ENCODE measurements at places on chromosomes 13 and 19.
A peak's percentile ranks its signal among the peaks of the same experiment; 100 is the strongest.

GRCh38 chr19:45450012-45450333 is 17.8 kb upstream of the FOSB start:
- H3K27ac ChIP-seq: no peak overlapping the region
- no peaks in the 10 kb centered on the region for H3K36me3 ChIP-seq
- H3K27me3 ChIP-seq: no peaks in the 10 kb centered on the region

DNA sequence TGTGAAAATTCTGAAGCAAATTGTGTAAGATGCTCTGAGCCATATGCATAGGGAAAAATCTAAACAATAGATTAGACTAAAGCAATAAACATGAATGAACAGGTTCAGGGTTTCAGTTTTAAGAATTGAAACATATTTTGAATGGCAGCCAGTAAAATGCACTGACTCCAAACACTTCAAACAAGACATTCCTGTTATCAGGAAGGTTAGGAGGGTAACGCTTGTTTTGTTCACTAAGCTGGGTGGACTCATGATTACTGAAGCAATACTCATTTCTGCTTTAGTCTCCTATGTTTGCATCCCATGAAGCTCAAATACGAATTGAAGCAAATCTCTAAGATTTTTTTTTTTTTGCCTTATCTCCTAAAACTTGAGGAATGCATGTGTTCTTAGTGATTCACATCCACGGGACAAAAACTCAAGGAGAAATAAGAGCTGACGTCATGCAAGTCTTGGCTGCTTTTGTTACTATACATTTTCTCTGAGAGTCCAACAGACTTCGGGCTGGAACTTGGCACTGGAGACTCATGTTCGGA is 29.1 kb upstream of the IGFL4 start:
- H3K36me3 ChIP-seq: no peaks in the 10 kb centered on the region
- DNase-seq: no peak
- no peaks in the 10 kb centered on the region for H3K27me3 ChIP-seq
- H3K27ac ChIP-seq: no peak overlapping the region
- H3K4me1 ChIP-seq: no peaks in the 10 kb centered on the region

DNA sequence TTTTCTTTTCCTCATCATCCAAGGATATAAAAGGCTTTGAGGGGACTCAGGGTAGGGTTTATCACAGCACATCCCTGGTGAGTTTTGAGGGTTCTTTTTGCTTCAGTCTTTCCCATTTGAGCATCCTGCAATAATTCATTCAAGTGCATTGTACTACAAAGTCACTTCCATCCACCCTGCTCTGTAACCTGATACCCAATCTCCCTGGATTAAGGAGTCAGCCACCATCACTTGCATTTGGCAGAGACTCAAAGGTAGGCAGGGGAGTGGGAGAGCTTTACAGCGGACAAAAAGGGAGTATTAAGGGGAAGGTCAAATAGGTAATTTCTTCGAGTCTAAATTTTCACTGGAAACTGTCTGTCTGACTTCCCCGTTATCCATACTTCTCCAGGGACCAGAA is 216.1 kb upstream of the TMTC4 start:
- H3K27me3 ChIP-seq: no peaks in the 10 kb centered on the region
- no peaks in the 10 kb centered on the region for H3K4me1 ChIP-seq
- DNase-seq: no peak
- no peak overlapping the region for H3K4me3 ChIP-seq
- no peaks in the 10 kb centered on the region for H3K36me3 ChIP-seq

DNA sequence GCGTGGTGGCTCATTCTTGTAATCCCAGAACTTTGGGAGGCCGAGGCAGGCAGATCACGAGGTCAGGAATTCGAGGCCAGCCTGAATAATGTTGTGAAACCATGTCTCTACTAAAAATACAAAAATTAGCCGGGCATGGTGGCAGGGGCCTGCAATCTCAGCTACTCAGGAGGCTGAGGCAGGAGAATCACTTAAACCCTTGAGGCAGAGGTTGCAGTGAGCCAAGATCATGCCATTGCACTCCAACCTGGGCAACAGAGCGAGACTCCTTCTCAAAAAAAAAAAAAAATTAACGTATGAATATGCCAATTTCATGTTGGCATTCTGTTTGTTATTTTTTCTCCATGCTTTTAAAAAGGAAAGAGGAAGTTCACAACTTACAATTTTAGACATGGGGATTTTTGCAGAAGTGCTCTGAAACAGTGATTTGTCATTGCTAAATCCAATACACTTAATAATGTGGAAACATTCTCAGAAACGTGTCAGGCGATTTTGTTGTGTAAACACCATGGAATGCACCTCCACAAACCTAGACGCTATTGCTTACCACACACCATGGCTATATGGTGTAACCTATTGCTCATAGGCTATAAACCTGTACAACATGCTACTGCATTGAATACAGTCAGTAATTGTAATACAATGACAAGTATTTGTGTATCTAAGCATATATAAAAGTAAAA is 115.9 kb upstream of the PCDH20 start:
- no peak for DNase-seq
- no peaks in the 10 kb centered on the region for H3K36me3 ChIP-seq
- H3K4me3 ChIP-seq: no peak overlapping the region
- H3K4me1 ChIP-seq: no peaks in the 10 kb centered on the region
- no peak overlapping the region for H3K27ac ChIP-seq

DNA sequence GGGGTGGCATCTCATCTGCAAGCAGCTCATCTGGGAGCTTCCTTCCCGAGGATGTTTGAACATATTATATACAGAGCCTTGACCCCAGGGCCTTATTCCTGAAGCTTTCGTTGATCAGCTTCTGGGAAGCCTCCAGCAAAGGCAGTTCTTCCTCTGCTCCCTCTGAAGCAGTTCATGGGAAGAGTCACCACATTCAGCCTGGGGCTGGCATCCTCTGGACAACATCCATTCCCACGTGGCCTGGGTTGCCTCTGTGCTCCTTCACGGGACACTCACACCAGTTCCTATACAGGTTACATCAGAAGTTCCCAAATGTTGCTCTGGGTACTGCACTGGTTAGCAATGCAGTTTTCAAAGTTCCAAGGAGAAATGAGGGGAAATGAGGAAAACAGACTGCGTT is 29.6 kb downstream of the COL4A2 start:
- no peak overlapping the region for H3K4me3 ChIP-seq
- no peak overlapping the region for H3K27ac ChIP-seq
- no peaks in the 10 kb centered on the region for H3K36me3 ChIP-seq
- H3K4me1 ChIP-seq: peaks cover 8% of the 10 kb centered on the region

DNA sequence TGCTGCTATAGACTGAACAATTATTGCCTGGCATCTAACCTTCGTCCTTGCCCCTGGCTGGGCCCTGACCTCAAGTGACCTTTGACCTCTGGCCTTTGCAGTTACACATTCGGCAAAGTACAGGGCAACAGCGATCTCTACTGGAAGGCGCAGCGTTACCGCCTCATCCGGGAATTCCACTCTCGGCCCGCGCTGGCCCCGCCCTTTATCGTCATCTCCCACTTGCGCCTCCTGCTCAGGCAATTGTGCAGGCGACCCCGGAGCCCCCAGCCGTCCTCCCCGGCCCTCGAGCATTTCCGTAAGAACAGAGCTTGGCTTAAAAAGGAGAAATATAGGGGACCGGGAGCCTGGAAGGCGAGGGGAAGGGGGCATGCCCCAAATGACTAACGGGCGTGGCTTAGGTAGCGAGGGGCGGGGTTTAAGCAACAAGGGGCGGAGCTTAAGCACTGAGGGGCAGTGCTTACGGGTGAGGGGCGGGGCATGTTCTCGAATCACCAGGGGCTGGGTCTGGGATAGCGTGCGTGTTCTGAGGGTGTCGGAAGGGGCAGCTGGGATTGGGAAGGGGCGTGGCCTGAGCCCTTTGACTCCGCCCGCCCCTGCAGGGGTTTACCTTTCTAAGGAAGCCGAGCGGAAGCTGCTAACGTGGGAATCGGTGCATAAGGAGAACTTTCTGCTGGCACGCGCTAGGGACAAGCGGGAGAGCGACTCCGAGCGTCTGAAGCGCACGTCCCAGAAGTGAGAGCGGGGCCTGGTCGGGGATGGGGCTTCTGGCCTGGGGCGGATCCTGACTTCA is 52.7 kb downstream of the TRPM4 start:
- H3K27me3 ChIP-seq: no peaks in the 10 kb centered on the region
- no peak overlapping the region for H3K4me3 ChIP-seq
- no peak overlapping the region for H3K27ac ChIP-seq
- DNase-seq: peak; percentile 91
- no peaks in the 10 kb centered on the region for H3K4me1 ChIP-seq

DNA sequence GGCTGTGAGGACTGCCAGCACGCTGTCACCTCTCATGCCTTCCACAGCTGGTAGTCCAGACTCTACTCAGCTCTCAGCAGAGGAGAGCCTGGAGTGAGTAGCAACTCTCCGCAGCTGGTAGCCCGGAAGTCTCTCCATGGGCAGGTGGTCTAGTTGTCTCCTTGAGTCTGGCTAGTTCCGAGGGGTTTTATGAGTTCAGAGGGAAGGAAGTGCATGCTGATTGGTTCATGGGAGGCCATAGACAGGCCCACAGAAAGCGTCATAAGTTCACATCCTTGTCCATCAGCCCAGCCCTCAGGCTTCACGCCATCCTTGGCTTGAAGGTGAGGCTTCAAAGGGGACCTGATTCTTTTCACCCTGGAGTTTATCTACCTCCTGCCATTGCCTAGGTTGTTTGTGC is 2662.4 kb upstream of the PCDH20 start:
- H3K4me1 ChIP-seq: no peaks in the 10 kb centered on the region
- DNase-seq: no peak
- no peaks in the 10 kb centered on the region for H3K36me3 ChIP-seq
- H3K4me3 ChIP-seq: no peak overlapping the region

DNA sequence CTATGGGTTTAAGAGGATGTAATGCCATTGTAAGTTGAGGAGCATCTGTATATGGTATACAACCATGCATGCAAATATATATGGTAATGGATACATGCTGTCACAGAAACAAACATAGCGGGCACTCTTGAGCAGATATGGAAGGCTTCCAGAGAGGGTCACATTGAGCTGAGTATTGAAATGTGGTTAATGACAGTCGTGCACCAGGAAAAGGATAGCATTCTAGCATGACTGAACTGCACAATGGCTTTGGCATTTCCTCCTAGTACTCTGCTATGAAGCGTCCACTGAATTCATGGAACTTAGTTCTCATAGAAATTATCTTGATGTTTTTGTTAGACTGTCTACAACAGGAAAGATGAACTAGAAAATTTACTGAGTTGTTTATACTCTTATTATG is 25.2 kb downstream of the DGKH start:
- H3K27ac ChIP-seq: no peak overlapping the region
- DNase-seq: no peak
- no peaks in the 10 kb centered on the region for H3K36me3 ChIP-seq

- H3K27me3 ChIP-seq: no peaks in the 10 kb centered on the region
- no peaks in the 10 kb centered on the region for H3K36me3 ChIP-seq
- H3K4me1 ChIP-seq: no peaks in the 10 kb centered on the region
- no peak overlapping the region for H3K4me3 ChIP-seq
These were observed 7.0 kb upstream of the LILRA4 start for GRCh38 chr19:54345938-54346386.

DNA sequence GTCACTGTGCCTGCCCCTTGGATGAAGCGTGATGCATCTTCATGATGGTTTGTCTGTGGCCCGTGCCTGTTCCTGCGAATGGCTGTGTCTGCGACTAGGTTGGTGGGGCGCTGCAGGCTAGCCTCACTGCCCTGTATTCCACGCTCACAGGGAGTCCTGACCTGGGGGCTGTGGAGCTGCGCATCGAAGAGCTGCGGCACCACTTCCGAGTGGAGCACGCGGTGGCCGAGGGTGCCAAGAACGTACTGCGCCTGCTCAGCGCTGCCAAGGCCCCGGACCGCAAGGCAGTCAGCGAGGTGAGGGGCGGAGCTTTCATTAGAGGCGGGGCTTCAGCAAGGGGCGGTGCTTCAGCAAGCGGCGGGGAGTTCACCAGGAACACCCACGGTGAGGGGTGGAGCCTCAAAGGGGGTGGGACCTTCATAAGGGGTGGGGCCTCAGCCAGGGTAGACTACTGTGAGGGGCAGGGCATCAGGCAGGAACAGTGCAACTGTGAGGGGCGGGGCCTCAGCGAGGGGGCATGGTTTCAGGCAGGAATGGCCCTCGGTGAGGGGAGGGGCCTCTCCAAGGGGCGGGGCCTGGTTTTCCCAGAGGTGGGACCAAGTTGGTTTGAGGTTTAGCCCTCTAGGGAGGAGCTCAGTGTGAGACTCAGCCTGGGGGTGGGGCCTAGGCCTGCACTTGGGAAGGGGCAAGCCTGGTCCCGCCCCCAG is 17.2 kb downstream of the PKN1 start:
- no peaks in the 10 kb centered on the region for H3K27me3 ChIP-seq
- peak; percentile 92 for DNase-seq
- no peaks in the 10 kb centered on the region for H3K36me3 ChIP-seq
- H3K4me3 ChIP-seq: no peak overlapping the region
- no peak overlapping the region for H3K27ac ChIP-seq
- H3K4me1 ChIP-seq: no peaks in the 10 kb centered on the region

DNA sequence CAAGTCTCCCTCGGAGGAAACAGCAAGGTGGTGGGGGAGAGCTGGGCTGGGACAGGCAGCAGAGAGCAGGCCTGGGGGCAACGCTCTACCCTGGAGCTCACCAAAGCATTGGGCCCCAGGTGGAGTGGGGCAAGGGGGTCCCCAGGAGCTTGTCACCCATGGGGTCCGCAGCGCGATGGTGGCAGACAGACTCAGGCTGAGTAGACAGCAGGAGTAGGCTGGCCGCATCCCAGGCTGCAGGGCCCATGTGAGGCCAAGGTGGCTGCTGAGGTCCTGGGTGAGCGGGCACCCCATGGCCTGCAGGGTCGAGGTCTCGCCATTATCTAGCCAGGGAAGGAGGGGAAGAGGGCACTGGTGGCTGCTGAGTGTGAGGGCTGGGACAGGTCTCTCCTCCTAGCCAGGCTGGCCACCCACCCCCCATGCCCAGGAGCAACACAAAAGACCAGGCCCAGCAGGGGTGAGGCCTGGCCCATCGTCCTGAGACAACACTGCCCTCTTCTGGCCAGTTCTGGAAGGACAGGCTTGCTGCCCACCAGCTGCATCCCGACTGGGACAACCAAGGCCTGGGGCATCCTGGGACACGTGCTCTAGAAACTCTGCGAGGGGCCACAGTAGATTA is 33.1 kb downstream of the CEBPG start:
- H3K27me3 ChIP-seq: no peaks in the 10 kb centered on the region
- no peaks in the 10 kb centered on the region for H3K36me3 ChIP-seq
- H3K4me1 ChIP-seq: peaks cover 2% of the 10 kb centered on the region
- no peak overlapping the region for H3K4me3 ChIP-seq

DNA sequence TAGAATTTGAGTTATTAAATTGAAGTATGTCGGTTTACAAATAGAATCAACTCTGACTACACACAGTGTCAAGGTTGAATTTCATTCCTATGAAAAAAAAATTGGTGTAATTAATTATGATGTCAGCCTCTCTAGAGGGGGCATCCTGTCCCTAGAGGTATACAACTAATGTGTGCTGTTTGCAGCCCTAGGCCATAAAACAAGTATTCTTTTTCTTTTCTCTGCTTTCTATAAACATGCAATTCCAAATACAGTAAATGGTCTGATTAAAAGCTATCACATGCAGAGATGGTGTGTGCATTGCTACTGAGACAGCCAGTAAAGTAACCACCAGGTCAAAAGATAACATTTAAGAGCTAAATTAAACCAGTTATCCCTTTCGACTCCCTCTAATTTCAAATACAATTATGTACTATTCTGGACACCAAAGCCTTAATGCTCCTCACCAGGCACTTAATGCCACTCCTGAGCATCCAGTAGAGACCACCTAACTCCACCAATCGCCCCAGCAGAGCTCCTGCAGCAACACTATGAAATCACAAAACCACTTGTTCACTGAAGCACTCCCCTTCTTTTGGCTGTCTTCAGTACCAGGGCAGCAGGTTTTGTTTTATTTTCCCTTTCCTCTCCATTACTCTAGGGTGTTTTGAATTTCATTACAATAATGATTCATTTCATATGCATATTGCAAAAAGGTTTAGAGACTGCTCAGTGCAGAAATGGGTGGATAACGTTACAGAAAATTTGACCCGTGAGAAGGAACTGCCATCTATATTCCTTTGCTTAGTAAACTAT is 426.9 kb downstream of the PCDH9 start:
- no peaks in the 10 kb centered on the region for H3K27me3 ChIP-seq
- H3K4me3 ChIP-seq: no peak overlapping the region
- no peaks in the 10 kb centered on the region for H3K4me1 ChIP-seq
- DNase-seq: no peak

Measured in mesendoderm (in vitro differentiated cells).